Stimulated activated CD8-positive, alpha-beta memory T cell treated with anti-CD3 and anti-CD28 coated beads, Interleukin-12 subunit alpha, Interleukin-12 subunit beta, amount 100 ng/mL, for 1 hour (primary cell): ENCODE measurements at places on chromosomes 16 and 17.

- no peak for DNase-seq
Observed at GRCh38 chr17:81197831-81198490, 24.8 kb downstream of the CEP131 start.

- DNase-seq = no peak
Observed at GRCh38 chr17:74871356-74872076, 1.3 kb downstream of the FDXR start.

- DNase-seq = no peak
Observed at GRCh38 chr17:41301916-41302901, at the start of gene KRTAP29-1. TSS of gene KRTAP29-1 (minus strand) at chr17:41302851. CDS start at chr17:41302851, 0 bp downstream.

DNA sequence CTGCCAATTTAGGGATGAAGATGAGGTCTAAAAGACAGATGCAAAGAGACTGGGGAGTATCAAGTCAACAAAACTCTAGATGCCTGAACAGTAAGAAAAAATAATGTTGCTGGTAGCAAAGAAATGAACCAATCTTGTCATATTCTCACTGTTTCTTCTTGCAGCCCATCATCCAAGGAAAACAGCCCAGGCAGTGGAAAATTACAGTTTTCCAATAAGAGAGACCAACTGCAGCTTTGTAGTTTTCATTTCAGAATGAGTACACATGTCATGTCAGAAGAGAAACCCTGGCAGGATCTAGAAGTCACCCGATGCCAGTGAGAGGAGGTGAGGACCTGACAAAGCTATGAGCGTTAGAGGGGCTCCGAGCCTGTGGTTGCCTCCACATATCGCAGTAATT is 500.4 kb upstream of the PSMD7 start:
- DNase-seq = no peak

- no peak for DNase-seq
Observed at GRCh38 chr17:929586-929985, 50.0 kb downstream of the NXN start.

GRCh38 chr16:23959072-23959751 is 123.4 kb downstream of the PRKCB start:
- no peak for DNase-seq

DNA sequence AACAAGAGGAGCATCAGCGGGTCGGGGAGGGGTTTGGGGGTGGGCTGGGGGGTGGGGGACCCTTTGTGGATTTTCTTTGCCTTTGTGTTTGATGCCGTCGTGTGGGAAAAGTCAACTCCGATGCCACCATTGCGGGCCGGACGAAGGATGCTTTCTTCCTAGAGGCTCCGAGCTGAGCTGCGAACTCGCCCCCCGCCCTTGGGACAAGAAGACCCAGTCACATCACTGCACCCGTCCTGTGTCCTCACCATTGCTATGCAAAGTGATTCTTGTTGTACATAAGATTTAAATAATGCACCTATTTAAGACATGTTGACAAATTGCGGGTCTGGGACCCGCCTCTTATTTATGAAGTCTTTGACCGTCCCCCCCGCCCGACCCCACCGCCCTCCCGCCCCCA is 69.0 kb upstream of the PLCG2 start:
- DNase-seq = no peak

GRCh38 chr16:20760346-20760745 is 3.5 kb upstream of the ACSM3 start:
- no peak for DNase-seq

DNA sequence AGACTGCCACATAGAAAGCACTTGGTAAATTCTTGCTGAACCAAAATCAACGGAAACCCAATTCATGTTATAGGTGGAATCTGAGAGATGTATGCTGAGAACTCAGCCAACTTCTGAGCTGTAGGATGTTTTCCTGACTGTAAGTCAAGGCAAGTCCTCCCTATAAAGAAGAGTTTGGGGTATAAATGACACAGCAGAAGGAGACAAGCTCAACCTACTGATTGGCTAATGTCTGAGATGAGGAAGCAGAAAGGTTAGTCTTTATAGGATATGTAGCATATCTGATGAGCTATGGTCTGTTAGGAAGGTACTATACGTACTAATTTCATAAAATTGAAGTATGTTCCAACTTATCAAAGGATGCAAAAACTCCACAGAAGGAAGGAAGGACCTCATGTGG is 99.5 kb downstream of the XYLT1 start:
- DNase-seq = no peak

DNA sequence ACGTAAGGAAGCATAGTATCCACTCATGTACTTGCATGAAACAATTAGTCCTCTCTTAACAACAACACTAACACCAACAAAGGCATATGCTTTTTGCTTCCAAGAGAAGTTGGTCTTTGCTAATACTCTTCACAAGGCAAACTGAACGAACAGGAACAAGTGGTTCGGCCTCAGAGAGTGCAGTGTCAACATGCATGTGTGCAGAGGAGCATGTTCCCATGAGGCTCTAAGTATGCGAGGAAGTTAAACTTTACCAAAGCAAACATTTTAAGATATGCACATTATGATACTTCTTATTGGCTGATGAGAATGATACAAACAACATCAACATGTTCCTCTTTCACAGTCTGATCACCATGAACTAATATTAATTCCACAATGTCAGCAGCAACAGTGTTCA is 285.3 kb upstream of the IRX5 start:
- no peak for DNase-seq

- no peak for DNase-seq
Observed at GRCh38 chr16:89670496-89671431, 13.1 kb downstream of the SPATA33 start.

DNA sequence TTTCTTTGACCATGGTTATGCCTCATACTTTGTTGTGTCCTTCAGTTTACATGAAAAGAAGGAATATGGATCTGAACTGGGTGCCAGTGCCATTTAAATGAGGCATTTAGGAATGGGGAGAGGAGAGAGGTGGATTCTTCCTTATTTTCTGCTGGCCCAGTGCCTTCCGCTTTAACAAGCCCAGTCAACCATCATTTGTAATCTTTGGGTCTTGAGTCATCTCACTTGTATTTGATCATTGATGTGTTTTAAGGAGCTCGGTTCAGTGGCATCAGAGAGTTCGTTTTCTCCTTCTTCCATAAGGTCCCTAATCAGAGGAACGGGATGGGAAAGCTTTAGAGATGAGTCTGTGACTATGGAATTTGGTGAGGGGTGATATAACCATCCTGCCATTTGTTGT is 334.9 kb downstream of the WWOX start:
- DNase-seq = no peak

DNA sequence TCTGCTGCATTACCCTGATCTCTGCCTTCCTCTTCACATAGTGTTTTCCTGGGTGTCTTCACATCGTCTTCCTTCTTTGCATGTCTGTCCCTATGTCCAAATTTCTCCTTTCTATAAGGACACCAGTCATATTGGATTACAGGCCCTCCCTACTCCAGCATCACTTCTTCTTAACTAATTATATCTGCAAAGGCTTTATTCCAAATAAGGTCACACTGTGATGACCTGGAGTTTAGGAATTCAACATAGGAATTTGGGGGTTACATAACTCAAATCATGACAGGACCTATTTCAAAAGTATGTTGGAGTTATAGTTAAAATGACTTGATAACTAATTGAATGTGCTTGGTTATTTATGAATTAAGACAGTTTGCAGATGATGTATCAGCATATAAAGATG is 490.5 kb upstream of the ERCC4 start:
- no peak for DNase-seq

DNA sequence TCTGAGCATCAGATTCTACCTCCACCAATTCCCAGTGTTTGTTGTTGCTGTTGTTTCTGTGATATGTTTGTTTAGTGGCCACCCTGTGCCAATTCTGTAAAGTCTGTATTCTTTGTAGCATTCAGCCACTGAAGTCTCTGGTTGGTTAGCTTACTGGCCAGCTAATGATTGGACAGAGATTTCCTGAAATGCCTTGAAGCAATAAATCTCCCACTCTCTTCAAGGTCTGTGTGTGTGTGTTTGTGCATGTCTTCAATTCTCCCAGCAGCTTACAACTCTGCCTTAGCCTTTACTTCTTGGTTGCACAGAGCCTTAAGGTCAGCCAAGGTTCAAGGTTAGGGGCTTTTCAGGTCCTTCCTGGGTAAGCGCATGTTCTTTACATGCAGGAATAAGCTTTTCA is 38.2 kb downstream of the PRPSAP2 start:
- DNase-seq = no peak

GRCh38 chr16:81942007-81942601 is 69.2 kb downstream of the SDR42E1 start:
- no peak for DNase-seq

DNA sequence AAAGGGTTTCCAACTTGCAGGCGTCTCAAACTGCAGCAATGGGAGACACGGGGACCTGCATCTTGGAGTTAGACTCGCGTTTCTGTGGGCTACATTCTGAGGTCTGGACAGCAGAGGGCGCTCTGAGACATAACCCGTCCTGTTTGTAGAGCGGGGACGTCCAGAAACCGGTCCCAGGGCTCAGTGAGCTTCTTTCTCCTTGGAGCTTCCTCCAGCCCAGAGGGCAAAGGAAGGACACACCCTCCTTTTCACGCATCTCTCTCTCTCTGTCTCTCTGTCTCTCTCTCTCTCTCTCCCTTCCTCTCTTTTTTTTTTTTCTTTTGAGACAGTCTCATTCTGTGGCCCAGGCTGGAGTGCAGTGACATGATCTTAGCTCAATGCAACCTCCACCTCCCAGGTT is 19.8 kb downstream of the COX4I1 start:
- DNase-seq = peak; percentile 70

- DNase-seq = no peak
Observed at GRCh38 chr17:64777415-64778239, 115.5 kb upstream of the SMURF2 start.

- no peak for DNase-seq
Observed at GRCh38 chr17:77613218-77613617, 345.3 kb upstream of the TNRC6C start.

DNA sequence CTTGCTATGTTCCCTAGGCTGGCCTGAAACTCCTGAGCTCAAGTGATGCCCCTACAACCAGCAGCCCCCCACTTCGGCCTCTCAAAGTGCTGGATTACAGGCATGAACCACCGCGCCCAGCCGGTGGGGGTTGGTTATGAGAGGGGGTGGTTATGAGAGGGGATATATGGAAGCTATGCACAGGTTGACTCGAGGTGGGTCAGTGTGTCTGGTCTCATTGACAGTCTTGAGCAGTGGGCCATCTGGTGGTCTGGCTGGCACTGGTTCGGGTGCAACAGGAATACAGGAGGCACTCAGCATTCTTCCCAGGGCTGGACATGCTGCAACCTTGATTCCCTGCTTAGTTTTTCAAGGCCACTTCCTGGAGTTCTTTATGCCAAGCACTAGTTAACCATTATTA is 5.6 kb upstream of the STX1B start:
- DNase-seq = no peak

GRCh38 chr17:35010093-35010492 is 29.8 kb downstream of the LIG3 start:
- DNase-seq = no peak

- DNase-seq = no peak
Observed at GRCh38 chr16:23482778-23483177, 27.5 kb downstream of the GGA2 start.

GRCh38 chr17:55466671-55467070 is 44.6 kb downstream of the SMIM36 start:
- DNase-seq = no peak

- no peak for DNase-seq
Observed at GRCh38 chr16:86802013-86802412, 223.7 kb downstream of the FOXL1 start.

- DNase-seq = no peak
Observed at GRCh38 chr16:71555230-71555891, 21.5 kb downstream of the TAT start.

- no peak for DNase-seq
Observed at GRCh38 chr17:74307984-74308773, 17.8 kb upstream of the KIF19 start.

- no peak for DNase-seq
Observed at GRCh38 chr17:49629447-49629846, 48.5 kb downstream of the SPOP start.

- no peak for DNase-seq
Observed at GRCh38 chr17:1920948-1921351, 91.1 kb downstream of the RPA1 start.

DNA sequence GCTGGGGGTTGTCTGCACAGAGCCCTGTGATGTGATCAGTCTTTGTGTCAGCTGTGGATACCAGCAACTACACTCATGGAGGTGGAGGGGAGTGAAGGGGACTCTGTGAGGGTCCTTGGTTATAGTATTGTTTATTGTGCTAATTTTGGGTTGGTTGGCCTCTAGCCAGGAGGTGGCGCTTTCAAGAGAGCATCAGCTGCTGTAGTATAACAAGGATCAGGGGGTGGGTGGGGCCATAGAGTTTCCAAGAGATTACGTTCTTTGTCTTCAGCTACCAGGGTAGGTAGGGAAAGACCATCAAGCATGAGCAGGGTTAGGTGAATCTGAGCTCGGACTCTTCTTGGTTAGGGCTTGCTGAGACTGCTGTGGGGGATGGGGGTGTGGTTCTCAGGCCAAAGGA is 97.1 kb upstream of the HS3ST3A1 start:
- no peak for DNase-seq

GRCh38 chr17:35368081-35368830 is 5.2 kb downstream of the SLFN11 start:
- no peak for DNase-seq

DNA sequence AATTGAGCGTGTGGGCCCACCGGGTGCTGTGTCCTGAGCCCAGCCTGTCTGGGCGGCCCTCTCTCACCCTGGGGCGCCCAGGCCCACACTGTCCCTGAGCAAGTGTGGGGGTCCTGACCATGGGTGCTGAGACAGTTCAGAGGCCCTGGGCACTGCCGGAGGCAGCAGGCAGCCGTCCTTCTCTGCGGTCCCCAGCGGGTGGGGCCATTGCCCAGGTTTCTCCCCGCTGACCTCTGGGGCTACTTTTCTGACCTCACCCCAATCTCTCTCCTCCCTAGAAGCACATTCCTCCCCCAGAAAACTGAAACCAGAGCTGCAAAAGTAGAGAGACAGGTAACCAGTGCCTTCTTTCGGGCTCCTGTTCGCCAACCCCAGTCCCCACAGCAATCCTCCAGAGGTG is 36.0 kb upstream of the PVALEF start:
- no peak for DNase-seq

DNA sequence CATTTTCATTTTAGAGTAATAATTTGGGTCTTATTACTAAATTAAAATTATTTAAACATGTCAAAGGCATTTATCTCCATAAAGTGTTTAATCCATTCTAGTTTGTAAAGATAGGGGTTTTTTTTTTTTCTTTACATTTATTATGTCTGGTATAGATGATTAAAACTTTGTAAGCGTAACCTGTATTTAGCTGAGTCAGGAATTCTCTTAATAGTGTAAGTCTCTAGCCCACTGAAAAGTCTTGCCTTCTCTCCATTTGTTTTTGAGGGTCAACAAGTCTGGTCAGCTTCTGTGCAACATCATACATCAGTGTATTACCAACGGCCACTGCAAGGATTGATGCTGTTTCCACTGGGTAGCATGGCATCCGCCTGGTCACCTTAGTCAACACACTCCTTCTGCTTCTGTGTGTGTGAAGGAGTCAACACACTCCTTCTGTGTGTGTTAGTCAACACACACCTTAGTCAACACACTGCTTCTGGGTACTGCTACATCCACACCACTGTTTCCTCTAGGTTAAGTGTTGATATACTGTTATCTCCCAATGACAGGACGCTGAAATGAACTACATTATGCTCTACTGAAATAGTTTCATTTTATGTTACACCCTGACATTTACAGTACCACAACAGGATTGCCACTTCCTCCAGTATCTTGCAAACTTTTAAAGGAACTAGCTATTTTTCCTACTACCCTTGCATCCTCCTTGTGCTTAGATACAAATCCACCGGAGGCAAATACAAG is 37.3 kb upstream of the VWA3A start:
- no peak for DNase-seq

GRCh38 chr17:70344386-70345060 is 175.2 kb downstream of the KCNJ2 start:
- no peak for DNase-seq

GRCh38 chr16:5756969-5757368 is 659.4 kb upstream of the EEF2KMT start:
- no peak for DNase-seq
